Suppressor macrophage treated with lipopolysaccharide for 1 hour (primary cell): ENCODE measurements at places on chromosomes 16 and 17.

- no peak for DNase-seq
Measured at GRCh38 chr17:50100480-50100883, 5.3 kb downstream of the PDK2 start.

GRCh38 chr17:38861399-38861843, 7.9 kb upstream of the RPL23 start:
- no peak for DNase-seq

DNA sequence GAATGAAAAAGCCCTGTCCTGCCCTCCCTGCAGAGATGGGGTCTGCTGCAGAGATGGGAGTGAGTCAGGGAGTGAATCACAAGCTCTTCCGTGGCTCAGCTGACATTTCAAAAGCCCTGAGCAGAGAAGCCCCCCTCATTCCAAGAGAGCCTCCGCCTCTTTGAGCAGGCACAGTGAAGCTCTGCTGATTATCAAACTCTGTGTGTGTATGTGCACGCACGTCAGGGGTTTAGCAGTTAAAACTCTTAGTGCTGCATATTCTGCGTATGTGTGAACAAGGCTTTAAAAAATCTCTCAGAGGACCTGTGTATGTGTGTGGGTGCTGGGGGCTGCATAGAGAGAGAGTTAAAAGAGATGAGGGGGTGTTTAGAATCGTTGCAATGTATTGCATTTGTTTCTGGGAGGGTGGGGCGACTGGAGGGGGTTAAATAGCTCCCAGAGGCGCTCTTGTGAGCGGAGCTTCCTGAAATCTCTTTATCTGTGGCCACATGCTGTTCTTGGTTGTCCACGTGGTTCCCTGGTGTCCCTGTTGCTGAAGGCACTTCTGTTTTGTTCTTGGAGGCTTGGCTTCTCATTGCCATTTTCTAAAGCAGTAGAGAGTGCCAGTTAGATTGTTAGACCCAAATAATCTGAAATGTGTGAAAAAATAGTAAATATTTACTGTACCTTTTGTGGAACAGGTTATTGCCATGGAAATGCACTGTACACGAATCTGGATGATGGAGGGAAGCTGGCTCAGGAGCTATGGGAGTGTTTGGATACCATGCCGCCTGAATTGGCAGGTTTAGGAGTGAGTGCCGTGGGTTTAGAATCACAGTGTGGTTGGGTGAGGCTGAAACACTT, 116.6 kb downstream of the PRKCB start:
- peak; percentile 71 for DNase-seq

GRCh38 chr17:10198509-10199249, at the start of gene GAS7:
Gene GAS7, minus strand, starts transcription at chr17:10198606.
- DNase-seq, result peak; percentile 94

DNA sequence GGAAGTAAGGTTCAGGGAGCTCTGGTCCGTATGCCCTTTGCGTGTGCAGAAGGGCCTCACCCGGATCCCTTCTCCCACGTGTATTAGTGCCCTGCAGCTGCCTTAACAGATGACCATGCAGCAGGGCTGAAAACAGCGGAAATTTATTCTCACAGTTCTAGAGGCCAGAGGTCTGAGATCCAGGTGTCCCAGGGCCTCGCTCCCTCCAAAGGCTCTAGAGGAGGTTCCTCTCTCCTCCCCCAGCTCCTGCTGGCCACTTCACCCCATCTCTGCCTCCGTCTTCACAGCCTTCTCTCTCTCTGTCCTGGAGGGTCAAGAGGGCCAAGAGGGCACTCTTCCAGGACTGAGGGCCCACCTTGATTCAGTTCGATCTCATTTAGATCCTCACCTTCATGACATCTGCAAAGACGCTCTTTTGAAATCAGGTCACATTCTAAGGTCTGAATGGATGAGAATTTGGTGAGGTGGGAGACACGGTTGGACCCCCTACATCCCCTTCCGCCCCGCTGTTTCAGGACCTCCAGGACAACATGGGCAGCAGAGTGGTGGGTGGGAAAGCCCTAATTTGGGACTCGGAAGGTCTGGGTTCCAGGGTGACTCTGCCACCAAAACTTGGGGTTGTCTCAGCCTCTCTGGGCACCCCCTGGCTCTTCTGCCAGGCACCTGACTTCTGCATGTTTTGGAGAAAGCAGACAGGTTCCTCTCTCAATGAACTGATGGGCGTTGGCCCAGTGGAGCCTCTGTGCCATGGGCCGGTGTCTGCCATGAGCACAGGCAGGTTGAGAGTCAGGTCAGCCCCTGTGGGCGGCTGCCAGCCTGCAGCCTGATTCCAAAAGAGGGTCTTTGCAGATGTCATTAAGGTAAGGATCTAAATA, 361.2 kb downstream of the SEC14L1 start:
- no peak for DNase-seq

GRCh38 chr16:84940670-84941551, 70.4 kb downstream of the ZDHHC7 start:
- no peak for DNase-seq

- no peak for DNase-seq
Measured at GRCh38 chr17:79136596-79136995, 62.0 kb downstream of the ENGASE start.

- DNase-seq, result no peak
Measured at GRCh38 chr16:65314627-65315008, 192.8 kb upstream of the CDH11 start.

DNA sequence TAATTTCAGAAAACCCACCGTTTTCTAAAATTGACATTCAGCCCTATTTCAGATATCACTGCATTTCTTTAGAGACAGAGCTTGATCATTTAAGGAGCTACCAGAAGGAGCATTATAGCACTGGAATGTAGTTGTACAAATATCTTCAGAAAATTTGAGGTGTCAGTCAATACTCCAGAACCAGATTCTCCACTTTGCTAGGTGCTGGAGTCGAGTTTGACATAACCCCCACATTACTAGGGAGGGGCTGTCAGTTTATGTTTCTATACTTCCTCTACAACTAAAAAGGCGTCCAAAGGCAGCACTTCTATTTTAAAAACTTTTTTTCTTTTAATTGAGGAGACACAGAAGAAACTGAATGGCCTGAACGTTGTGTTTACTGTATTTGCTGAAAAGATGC, 892 bp upstream of the KIAA0513 start:
- no peak for DNase-seq

- DNase-seq, result no peak
Measured at GRCh38 chr17:80468781-80469493, 7.5 kb downstream of the NPTX1 start.

- no peak for DNase-seq
Measured at GRCh38 chr17:63223212-63223911, 222.7 kb downstream of the CYB561 start.

- no peak for DNase-seq
Measured at GRCh38 chr17:9536061-9536460, 39.6 kb downstream of the STX8 start.

- no peak for DNase-seq
Measured at GRCh38 chr16:57651344-57652333, 16.5 kb upstream of the ADGRG3 start.

DNA sequence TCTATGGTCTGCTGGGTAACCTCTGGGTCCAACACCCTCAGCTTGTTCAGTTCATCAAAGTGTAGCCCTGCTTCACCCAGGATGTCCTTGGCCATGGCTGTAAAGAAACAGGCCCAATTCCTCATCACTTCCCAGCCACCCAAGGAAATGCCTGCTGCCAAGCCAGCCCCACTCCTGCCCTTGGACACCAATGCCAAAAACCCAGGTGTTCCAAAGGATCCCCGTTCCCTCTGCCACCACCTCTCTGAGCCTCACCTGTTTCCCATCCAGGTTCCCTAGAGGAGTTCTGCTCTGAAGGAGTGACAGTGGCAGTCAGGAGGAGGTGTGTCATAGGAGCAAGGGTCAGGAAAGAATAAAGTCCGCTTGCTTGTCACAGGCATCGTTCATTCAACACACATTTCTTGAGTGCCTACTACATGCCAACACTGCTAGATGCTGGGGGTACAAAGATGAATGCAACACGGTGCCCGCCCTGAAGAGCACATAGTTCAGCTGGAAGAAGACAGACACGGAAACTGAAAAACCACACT, 3.3 kb downstream of the IFT20 start:
- DNase-seq, result no peak

- DNase-seq, result no peak
Measured at GRCh38 chr16:269061-269796, 6.5 kb downstream of the RGS11 start.

DNA sequence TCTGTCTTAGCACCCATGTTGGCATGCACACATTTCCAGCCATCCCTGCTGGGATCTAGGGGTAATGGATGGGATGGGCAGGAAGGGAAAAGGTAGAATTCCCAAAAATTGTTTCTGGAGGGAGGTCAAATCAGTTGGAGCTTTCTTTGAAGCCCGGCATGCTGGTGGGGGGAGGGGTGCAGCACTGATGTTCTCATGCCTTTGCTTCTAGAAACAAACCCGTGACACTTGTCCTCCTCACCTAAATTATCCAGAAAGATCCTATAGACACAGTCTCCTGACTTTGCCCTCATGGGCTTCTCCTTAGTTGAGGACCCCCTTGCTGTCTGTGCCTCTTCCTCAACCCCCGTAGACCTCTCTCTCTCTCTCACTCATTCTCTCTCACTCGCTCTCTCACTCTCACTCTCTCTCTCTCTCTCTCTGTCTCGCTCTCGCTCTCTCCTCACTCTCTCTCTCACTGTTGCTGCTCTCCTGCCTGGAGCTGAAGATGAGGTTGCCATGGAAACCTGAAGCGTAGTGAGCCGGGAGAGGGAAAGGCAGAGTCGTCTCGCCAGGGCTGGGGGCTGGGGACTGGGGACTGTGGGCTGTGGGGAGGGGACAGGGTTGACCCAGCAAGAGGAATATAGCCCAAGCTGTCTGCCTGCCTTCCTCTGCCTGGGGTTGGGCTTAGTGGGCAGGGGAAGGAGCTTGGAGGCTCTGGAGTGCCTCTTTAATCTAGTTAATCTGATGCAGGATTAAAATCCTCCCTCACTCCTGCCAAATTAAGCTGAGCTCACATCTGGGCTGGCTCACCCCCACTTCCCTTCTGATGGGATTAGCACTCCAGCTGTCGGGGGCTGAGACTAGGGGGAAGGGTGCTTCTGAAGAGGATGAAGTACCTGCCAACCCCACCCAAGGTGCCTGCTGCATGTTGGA, 16.1 kb downstream of the LASP1 start:
- DNase-seq, result no peak

GRCh38 chr17:75836605-75837004, 7.6 kb downstream of the UNC13D start:
- no peak for DNase-seq

DNA sequence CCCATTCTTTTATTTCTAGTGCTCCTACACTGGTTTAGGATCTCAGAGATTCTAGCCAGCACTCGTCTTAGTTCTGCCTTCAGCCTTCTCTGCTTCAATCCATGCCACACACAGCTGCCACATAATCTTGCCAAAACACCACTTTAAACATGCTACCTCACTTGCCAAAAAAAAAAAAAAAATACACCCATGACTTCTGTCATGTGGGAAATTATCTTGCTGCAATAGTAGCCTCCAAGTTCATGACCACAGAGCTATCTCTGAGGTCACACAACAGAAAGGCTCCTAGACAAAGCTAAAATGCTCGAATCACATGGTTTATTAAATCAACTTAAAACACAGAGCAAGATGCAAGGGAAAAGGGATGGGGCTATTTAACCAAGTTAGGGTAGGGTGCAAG, 18.1 kb downstream of the FZD2 start:
- no peak for DNase-seq

DNA sequence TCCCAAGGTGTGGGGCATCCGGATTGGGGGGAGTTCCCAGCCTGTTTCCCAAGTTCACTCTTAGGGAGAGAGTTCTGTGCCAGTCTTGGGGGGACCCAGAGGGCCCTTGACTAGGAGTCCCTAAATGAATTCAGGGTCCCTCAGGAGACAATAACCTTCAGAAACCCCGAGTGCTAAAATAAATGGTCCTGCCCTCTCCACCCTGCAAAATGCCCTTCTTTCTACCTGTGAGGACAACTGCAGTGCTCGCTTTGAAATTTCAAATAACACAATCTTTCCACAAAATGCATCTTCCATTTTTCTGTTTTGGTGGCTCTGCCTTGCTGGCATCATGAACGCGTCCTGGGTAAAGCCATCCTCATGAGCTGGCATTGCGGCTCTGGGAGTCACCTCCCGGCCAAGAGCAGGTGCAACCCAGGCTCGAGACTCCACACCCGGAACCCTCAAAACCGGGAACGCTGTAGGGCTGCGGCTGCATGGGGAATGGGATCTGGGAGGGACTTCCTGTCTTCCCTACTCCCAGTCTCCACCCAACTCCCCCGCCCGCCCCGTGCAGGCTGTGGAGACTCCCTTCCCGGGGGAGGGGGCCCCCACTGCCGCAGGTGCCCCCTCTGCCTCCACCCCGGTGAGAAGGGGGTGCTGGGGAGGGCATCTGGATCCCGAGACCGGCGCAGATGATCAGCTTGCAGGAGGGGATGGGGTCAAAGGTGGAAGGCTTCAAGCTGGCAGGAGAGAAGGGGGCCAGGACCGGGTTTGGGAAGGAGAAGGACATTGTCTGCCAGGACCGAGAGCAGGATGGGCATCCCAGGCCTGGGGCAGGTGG, at the start of gene ZNF205:
ZNF205 (plus strand) TSS at position 529 of the 823 bp plus-strand sequence. CDS start 845 bp downstream, outside the sequence.
- DNase-seq, result peak; percentile 76

DNA sequence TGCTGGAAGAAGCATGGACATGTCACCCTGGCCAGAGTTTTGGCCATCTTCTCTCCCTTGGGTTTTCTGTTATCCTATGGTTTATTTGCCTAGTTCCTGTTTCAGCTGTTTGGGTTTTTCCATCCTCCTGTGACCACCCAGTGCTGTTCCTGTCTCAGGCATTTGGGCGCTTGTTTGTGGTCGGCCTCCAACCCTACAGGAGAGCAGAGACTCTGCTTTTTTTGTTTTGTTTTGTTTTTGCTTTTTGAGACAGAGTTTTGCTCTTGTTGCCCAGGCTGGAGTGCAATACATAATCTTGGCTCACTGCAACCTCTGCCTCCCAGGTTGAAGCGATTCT, 3.3 kb upstream of the ZC3H7A start:
- peak; percentile 80 for DNase-seq

DNA sequence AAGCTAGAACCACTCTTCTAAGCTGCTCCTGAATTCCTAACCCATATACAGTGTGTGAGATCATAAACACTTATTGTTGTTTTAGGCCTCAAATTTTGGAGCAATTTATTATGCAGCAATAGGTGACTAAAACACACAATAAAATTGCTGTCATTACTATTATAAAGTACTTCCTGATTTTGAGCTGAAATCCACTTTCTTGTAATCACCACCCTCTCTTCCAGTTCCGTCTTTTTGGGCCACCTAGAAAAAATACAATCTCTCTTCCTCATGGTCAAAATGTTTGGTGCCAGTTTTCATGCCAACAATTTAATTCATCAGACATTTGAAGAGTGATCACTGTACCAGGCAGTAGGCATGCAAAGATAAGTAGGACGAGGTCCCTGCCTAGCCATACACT, 43.3 kb upstream of the NF1 start:
- DNase-seq, result peak; percentile 79
